ENCODE measurements at places on chromosomes 6 and 20.

DNA sequence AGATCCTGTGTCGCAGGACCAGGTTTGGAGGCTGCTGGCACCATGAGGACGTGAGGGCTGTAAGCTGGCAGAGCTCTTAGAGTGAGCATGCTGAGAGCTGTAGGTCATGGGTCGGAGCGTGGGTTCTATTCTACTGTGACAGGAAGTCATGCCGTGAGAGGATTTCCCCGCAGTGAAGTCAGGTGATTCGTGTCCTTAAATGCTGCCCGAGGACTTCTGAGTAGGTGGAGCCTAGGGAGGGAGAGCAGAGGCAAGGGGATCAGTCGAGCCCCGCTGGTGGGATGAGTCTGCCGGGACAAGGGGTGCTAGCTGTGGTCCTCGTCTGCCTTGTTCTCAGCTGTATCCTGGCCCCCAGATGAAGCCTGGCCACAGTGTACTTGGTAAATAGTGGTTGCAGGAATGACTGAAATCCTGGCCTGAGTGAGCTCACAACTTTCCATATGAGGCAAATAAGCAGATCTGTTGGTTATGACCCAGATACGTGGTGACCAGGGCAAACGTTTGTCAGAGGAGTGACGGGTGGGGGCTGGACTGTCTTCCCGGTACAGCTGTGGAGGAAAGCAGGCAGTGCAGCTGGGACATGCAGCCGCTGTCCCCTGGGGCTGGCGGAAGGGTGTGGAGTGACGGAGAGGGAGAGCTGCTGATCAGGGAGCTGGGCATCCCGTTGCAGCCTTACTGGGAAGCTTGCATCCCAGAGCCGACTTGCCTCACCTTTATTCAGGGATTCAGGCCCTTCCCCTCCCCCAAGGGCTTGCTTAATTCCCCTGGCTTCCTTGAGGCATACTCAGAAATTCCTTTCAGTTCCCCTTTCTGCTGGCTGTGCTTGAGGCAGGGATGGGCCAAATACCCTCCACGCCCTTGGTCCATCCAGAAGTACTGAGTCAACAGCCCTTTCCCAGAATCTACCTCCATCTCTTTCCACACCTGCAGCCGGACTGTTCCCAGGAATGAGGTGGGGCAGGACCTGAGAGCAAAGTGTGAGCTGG is 250.9 kb upstream of the RREB1 start:
- no peak for DNase-seq

- peak; percentile 84 for DNase-seq
Observed at GRCh38 chr6:136792410-136793262, at the start of gene MAP3K5. MAP3K5 (minus strand) TSS chr6:136792477; CDS start chr6:136792157, 320 bp downstream.

- no peak for DNase-seq
Observed at GRCh38 chr6:97438011-97438671, 155.1 kb upstream of the MMS22L start.

- DNase-seq = no peak
Observed at GRCh38 chr6:142851601-142852000, 93.4 kb downstream of the HIVEP2 start.

DNA sequence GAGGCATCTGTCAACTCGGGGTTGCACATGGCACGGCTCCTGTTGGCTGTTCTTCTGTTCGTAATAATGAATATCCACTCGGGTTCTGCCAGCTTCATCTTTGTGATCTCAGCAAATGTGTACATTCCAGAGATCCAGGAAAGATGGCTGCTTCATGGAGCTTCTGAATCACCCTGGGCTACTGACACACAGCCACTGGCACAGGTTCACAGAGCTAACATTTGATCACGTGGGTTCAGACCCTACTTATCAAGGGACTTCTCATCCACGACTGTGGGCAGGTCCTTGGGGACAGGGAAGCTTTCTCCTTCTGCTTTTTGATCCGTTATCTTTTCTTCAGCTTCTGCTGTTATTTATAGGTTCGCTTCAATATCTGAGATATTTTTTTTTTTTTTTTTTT is 18.1 kb downstream of the PPP1R3G start:
- no peak for DNase-seq

DNA sequence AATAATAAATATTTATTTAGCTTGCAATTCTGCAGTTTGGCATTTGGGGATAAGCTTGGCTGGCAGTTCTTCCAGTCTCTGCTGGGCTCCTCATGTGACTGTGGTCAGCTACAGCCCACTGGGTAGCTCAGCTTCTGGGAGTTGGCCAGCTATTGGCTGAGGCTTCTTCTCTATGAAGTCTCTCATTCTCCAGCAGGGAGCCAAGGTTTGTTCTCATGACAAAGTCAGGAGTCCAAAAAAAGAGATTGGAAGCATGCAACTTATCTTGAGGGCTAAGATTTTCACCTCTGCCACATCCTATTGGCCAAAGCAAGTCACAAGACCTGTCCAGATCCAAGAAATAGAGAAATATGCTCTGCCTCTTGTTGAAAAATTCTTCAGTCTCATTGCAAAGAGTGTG is 94.6 kb downstream of the SNAP25 start:
- no peak for DNase-seq

DNA sequence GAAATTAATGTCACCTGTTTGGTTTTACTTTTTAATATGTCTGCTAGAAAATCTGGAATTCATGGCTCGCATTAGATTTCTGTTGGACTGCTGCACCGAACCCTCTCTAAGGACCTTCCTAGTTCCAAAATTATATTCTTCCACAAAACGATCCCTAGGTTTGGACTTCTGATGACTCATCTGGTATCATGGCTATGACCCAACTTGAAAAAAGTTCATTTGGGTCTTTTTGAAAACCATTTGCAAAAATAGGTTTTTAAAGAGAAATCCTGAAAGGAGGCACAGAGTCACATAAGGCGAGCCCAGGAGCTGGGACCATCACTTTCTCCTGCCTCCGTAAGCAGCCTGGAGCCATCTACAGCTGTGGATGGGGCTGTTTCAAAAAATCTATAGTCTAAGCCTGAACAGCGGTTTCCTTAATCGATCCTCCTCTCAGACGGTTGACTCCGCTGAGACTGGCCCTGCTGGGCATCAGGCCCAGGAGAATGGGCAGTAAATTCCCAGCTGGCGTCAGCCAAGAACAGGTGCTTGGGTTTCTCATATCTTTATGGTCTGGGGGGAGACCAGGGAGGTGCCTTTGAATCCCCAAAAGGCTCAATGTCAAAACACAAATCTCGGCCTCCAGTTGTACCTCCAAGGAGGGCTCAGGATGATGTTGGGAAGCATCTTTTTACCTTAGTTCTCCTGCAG is 44.6 kb downstream of the SLC24A3 start:
- no peak for DNase-seq

- DNase-seq = peak; percentile 21
Observed at GRCh38 chr6:156833755-156834154, 56.6 kb downstream of the ARID1B start.

GRCh38 chr6:81799323-81799722 is 46.8 kb upstream of the TENT5A start:
- DNase-seq = no peak

DNA sequence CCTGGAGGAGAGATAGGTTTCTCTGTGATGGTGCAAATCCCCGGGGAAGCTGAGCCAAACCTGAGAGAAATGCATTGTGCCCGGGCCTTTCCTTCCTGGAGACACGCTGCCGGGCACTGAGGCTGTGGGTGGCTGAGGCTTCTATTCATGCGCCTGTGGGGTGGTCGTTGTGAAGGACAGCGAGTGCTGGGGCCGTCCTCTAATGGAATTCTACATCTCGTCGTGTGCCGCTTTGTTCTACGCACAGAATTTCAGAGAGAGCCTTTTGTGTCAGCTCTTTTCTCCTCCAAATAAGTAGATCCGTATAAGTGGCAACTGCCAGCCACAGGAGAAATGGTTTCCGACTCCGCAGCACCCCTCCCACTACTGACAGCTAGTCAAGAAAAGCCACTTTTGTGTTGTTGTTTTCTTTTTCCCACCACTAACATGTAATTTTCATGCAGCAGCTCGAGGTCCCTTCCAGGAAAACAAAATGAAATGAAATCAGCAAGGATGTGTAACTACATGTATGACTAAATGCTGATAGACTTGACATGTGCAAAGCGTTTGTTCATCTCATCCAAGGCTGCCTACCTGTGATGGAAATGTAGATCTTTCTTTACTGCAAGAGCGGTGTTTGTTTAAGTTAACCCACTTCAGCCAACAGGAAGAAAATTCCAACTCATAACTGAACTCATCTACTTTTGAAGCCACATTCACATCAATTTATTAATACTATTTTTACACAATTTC is 26.4 kb upstream of the PXDC1 start:
- DNase-seq = no peak

- no peak for DNase-seq
Observed at GRCh38 chr20:32115211-32115767, 5.8 kb downstream of the TM9SF4 start.

DNA sequence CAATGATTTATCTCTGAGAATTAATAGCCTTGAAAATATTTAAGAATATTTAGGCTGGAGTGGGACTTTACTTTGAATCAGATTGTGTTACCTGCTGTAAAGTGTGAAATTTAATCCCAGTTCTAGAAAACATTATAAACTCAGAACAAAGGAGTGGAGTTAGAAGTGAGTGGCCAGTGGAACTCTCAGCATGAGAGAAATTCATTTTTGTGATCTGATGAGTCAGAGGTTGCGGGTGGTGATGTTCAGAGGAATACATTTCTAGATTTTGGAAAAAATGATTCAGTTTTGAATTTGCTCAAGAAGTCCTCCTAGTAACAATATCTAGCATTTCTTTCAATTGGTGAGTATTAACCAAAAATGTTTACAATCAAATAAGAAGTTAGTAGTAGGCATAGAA is 167.5 kb downstream of the ZFAND3 start:
- no peak for DNase-seq

GRCh38 chr6:154767003-154767723 is 33.9 kb downstream of the SCAF8 start:
- peak; percentile 19 for DNase-seq

GRCh38 chr6:91412532-91412931 is 825.7 kb upstream of the MAP3K7 start:
- DNase-seq = no peak

DNA sequence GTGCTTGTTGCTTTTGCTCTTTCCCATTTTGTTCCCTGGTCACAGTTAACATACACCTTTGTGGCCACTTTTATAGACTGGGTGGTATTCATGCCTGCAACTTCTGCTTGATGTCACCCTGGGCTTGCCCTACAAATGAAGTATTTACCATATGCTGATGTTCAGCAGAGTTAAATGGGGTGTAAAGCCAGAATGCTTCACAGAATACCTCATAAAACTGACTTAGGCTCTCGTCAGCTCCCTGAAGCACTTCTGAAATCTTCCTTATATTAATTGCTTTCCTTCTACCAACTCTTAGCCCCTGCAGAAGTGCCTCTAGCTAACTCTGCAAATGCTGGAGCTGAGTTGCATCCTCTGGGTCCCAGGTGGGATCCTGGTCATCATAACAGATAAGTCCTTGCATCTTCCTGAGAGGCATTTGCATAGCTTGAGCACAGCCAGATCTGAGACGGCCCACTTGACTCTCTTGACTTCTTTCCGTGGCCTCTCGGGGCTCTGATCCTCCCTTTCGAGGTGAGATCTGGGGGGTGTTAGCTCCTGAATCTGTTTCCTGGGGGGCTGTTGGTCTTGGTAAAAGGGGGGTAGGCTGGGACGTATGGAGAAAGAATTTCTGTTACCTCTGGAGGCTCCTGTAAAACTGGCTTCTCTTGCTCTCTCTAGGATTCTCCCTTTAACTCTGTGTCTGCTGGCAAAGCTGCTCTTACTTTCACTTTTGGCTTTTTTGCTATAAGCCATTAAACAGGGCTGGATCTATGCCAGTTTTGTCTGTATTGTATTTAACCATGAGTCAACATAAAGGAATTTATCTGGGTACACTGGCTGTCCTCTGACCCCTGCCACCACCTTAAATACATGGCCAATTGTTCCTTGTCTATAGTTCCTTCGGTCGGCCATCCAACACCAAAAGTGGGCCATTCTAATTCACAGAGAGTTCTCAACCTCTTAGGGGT is 223.0 kb upstream of the SYNCRIP start:
- peak; percentile 40 for DNase-seq

DNA sequence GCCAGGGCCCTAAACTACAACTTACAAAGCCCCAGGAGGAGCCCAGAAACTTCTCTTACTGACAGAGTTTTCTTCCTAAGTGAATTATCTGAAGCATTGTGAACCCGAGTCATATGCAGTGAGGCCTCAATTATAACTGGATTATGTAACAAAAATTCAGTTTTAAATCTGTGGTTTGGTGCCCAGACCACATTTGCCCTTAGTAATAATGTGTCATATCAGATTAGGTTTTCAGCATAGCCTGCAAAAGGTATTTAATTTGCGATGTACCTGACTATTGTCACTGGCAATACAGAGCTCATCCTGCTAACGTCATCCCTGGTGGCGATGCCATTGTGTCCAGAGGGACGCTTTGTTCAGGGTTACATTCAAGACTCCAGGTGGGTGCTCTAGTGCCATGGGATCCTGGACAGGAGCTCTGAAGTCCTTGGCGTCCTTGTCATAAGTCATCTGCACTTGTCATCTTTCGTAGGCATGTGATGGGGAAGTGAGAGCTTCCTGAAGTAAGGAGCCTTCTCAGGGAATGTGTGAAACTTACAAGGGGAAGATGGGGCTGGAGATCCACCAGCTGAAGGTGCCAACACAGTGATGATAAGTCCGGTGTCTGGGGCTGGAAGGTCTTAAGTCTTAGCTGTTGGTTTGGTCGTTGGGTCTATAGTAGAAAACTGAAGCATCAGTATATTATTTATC is 65.1 kb downstream of the HIVEP1 start:
- no peak for DNase-seq

- no peak for DNase-seq
Observed at GRCh38 chr6:52381249-52381648, 19.3 kb downstream of the PAQR8 start.

- no peak for DNase-seq
Observed at GRCh38 chr6:12147557-12148316, 135.6 kb downstream of the HIVEP1 start.

- no peak for DNase-seq
Observed at GRCh38 chr6:143614235-143614634, 63.5 kb upstream of the PHACTR2 start.

DNA sequence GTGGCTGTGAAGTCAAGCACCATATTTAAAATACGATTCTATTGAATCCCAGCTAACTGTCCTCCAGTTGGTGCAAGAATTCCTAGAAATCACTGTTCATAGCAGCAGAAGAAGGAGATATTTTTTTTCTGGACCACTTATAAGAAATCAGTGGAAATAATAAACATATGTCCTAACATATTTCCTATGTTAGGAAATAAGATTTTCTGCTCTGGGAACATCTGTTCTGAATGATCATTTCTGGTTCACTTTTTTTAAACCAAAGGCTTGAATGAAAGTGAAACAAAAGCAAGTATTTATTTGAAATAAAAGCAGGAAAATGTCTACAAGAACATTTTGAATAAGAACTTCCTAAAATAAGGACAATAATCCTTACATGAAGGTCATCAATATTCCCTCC is 138.9 kb upstream of the RALGAPA2 start:
- DNase-seq = no peak

DNA sequence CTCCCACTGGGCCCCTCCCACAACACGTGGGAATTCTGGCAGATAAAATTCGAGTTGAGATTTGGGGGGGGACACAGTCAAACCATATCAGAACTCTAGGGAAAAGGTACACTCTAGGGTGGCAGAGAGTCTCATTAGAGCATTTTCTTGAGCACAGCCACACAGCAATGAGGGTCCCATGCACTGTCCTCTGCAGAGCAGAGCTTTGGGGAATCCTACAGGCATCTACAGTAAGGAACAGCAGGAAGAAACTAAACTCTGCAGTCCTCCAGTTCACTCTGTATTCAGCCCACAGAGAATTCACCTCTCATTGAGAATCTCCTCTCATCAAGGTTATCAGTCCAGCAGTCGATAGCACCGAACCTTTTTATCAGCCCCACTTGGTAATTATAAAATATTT is 438.6 kb upstream of the NOX3 start:
- DNase-seq = no peak
